Hypothalamus (tissue), 51 donors: ENCODE measurements at places on chromosomes 3 and 15.

GRCh38 chr3:190345027-190345821 lies 23.0 kb upstream of the CLDN1 start:
- no peak for DNase-seq

DNA sequence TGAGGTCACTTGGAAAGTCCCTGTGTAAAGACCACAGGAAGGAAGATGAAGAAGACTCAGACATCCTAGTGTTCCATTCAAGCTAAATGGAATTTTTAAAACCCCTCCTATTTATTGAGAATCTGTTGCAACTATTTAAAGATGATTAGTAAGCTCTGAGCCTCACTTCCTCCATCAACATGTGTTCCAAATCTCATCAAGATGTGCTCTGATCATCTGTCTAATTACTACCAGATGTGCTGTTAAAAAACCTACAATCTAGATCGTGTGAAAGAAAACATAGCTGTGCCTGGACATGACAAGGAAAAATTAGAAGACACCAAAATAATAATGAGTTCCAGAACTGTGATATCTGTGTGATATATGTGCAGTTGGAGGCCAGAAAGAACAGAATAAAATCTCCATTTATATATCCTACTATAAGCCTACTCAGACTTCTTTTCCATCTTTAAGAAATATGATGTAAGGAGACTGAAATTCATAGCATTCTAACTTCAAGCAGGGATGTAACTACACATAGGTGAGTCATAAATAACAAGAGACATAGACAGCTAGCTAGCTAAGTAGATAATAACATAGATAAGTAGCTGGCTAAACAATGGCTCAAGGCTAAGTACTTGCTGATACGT lies 7.8 kb downstream of the XPC start:
- no peak for DNase-seq

GRCh38 chr15:57652481-57652880 lies 54.0 kb upstream of the POLR2M start:
- no peak for DNase-seq

DNA sequence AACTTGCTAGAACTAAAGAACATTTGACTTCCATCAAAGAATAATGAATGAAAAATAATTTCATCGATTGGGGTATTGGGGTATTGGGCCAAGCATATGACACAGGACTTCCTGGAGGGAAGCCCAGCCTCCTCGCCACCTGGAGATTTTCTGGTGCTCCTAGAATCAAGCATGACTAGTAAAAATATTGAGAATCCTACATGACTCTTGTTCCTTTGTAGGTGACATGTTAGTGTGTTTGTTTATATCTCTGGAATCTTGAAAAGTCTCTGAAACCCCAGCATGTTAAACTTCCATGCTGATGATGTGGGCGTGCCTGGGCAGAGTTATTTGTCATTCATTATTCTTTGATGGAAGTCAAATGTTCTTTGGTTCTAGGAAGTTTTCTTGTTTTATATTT lies 90.1 kb upstream of the EPHB3 start:
- DNase-seq, result no peak

GRCh38 chr15:69013726-69014406 lies 629 bp upstream of the NOX5 start:
- no peak for DNase-seq

GRCh38 chr15:80750575-80750974 lies 28.6 kb upstream of the CEMIP start:
- peak; percentile 43 for DNase-seq

DNA sequence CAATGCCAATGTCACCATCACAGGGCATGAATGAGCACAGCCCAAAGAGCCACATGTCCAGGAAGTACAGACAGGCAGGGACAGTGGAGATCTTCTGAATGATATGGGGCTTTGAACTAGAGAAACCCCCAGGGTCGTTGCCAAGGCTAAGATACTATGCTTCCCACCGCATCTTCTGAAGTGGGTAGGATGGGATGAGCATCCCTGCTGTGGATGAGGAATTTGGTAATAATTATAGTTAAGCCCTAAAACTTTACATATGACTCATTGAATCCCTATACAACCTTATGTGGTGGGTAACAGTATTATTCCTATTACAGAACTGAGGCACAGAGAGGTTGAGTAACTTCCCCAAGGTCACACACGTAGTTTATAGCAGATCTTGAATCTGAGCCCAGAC lies 44.2 kb downstream of the WNT5A start:
- DNase-seq, result no peak

DNA sequence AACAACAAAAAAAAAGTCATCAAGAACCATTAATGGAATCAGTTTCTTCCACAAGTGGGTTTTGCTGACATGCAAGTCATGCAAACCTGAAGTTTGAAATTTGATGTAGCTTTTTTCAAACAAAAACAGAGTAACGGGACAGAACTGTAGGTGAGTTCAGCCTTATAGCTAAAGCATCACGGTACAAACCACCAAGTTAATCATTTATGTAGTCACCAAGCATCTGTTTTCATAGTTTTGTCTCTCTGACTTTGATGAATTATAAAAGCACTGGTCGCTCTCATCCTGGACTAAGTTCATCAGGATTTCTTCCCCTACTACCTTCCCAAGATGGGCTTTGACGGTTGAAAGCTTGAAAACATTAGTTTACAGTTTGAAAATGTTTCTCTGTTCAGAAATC lies 117.0 kb upstream of the SAMMSON start:
- DNase-seq, result no peak

DNA sequence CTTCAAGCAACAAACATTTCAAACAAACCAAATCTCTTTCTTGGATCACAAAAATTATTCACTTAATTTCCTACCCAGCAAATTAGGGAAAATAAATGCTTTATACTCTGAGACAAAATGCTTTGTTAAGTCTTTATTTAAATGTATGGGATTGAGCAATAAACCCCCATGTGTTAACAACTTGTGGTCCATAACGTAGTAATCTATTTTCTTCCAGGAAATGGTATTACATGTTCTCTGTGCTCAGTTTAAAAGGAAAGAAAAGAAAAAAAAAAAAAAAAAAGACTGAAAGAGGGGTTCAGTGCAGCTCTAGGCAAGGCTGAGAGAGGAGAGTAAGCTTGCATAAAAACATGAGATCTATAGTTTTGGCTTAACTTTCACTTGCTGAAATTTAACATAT lies 102.3 kb downstream of the PIK3CB start:
- no peak for DNase-seq

- no peak for DNase-seq
These were observed 6.9 kb downstream of the DUSP7 start for GRCh38 chr3:52049503-52049902.

GRCh38 chr3:141333836-141334626 lies 34.3 kb upstream of the ZBTB38 start:
- DNase-seq, result no peak

- no peak for DNase-seq
These were observed 2.2 kb upstream of the B3GALNT1 start for GRCh38 chr3:161107311-161107710.

DNA sequence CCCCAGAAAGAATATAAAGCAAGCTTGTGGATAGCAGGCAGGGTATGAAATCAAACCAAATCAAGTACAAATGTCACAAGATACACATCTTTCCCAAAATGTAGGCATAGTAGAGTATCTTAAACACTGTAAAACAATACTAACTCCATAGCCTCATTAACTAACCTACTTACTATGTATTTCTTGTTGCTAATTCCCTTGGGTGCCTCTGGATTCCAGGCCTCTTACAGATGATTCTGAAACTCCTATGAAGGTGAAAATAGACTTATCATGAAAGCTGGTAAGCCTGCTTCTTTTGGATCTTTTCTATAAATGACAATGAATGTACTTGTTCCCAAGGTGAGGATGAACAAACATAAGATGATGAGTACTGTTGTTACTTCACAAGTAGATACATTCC lies 93.8 kb downstream of the FRMD5 start:
- DNase-seq, result no peak

DNA sequence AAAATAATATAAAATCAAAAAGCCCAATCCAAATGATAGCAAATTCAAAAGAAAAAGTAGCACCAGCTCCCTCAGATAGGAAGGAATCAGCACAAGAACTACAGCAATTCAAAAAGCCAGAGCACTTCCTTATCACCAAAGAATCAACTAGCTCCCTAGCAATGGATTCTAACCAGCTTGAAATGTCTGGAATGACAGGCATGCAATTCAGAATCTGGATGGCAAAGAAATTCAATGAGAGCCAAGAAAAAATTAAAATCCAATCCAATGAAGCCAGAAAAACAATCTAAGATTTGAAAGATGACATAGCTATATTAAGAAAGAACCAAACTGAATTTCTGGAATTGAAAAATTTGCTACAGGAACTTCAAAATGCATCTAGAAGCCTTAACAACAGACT lies 1334.4 kb upstream of the ALCAM start:
- no peak for DNase-seq

DNA sequence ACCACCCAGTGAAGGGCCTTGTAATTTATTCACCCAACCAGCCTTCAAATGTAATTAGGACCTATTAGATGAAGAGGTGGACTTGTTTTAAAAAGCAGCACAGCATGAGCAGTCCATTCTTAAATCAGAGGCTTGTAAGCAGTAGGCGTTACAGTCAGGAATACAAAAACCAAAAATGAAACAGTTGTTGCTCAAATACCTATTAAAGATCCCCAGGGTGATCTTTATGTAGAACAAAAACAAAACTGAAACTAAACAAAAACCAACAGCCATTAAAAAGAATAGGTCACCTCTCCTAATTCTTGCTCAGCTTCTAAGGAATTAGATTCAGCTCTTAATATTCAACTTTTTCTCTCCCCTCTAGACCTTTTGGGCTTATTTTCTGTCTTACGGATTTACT lies 104.9 kb upstream of the ST8SIA2 start:
- no peak for DNase-seq

GRCh38 chr3:158110658-158111018 lies 749 bp downstream of the RSRC1 start:
- no peak for DNase-seq

DNA sequence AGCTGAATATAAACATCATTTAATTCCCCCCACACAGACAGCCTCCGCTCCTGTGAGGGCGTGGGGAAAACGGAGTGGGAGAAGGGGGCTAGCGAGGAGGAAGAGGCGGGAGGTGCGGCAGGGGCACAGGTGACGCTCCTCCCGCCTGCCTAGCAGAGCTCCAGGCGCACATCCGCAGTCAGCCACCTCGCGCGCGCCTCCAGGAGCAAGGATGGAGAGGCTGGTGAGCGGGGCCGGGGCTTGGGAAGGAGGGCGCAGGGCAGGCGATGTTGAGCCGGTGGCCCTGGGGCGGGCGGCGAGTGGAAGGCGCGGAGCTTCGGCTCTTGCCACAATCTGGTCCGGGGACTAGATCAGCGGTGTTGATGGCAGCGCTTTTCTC lies at the start of gene CD200:
Gene CD200 (plus strand): TSS at position 155 of the 379 bp plus-strand sequence. CDS start 57 bp downstream, at position 212.
- DNase-seq, result peak; percentile 40

- no peak for DNase-seq
These were observed 51.7 kb downstream of the SH3GL3 start for GRCh38 chr15:83498801-83499200.

GRCh38 chr3:160106905-160107861 lies 118.0 kb upstream of the C3orf80 start:
- no peak for DNase-seq

DNA sequence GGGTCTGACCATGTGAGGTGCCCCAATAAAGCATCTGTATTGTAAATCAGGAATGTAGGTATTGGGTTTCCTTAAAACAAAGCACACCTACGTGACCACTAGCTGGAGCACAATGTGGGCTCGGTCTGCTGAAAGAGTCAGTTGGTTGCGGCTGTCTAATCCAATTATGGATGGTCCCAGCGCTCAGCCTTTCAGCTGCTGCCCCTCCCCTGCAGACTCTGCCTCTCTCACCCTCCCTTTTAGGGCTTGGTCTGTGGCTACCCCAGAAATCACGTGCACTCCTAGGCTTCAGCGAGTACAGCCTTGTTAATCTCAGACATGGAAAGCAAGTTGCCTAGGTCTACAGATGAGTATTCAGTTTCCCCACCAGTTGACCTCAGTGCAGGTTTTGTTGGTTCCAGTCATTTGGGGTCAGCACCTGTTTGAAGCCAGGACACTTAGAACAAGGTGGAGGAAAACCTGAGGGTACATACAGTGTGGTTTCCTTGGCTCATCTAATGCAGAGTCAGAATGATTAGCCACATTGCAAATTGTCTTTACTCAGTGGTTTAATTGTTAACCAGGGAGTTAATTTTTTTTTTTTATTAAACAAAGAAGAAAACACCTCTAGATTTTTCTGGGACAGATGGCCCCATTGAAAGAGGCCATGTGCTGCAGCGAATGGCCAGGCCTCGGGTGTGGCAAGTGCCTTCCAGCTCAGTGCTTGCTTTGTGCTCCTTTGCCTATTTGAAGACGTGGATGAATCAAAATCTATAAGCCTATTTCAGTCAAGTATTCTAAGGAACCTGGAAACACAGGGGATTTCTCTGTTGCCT lies 137.7 kb downstream of the IGF1R start:
- no peak for DNase-seq

- no peak for DNase-seq
These were observed 45.5 kb upstream of the SUCLG2 start for GRCh38 chr3:67699882-67700281.

- DNase-seq, result no peak
These were observed 142.0 kb upstream of the PDZRN3 start for GRCh38 chr3:73766599-73767381.

DNA sequence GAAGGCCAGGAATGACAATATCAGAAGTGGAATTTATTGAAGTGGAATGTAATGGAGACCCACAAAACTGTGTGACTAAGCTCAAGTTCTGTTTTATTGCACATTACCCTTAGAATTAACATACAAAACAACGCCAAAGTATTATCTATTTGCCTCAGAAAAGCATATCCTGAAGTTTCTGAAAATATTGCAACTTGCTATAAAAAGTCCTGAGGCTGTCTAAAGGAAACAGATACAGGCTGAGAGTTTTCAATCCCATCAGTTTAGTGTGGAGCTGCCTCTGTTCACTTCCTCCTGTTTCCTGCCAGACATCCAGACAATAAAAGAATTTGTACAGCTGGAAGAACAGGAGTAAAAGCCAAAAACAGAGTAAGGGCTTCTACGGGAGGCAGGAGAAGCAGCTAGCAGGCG lies 108.8 kb downstream of the FBN1 start:
- DNase-seq, result no peak

GRCh38 chr15:41853831-41854230 lies 15.2 kb downstream of the PLA2G4B start:
- no peak for DNase-seq

GRCh38 chr3:84125760-84126159 lies 833.0 kb upstream of the CADM2 start:
- no peak for DNase-seq

- no peak for DNase-seq
These were observed 29.6 kb downstream of the RPL22L1 start for GRCh38 chr3:170840291-170840859.

DNA sequence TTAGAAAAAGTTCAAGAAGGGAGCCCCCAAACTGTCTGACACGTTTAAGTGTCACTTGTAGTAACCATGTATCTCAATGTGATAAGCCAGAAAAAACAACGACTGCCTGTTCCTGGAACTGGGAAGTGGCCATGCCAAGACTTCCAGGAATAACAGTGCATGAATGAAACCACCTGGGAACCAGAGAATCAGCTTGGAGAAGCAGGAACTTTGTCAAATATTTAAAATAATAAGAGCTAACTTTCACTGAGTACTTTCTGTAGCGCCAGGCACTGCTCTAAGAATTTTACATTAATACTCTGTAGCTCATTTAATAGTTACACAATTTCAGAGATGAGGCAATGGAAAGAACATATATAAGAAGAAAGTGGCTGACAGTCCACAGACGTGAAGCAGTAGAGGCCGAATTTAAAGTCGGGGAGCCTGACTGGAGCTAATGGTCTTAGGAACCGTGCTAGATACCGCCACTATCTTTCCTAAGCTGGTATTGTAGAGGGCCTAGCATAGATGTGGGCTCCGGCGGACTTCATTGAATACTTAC lies 876 bp downstream of the PLSCR1 start:
- DNase-seq, result no peak

- DNase-seq, result no peak
These were observed 4.7 kb downstream of the BHLHE40 start for GRCh38 chr3:4983739-4984510.

- no peak for DNase-seq
These were observed 517.5 kb downstream of the NTRK3 start for GRCh38 chr15:87739081-87739480.
